ENCODE measurements at places on chromosomes 2 and 18. TPM values are rescaled to one million over a fixed set of nuclear protein-coding genes. Genes with fewer than 3 reads are reported as not detected.

The NPHP1 gene
- polyA plus RNA-seq: 1.0 TPM

The ITPRID2 gene
- polyA plus RNA-seq: 3.4 TPM

The OR6B2 gene
- not detected for polyA plus RNA-seq

The FLACC1 gene
- 0.97 TPM for polyA plus RNA-seq

The FBXO48 gene
- polyA plus RNA-seq: 0.79 TPM

The PLEK gene
- 135 TPM for polyA plus RNA-seq

The IL18R1 gene
- 20.6 TPM for polyA plus RNA-seq

The SP140L gene
- polyA plus RNA-seq: 30.1 TPM

The SERPINB5 gene
- not detected for polyA plus RNA-seq

The LCT gene
- polyA plus RNA-seq: not detected

The TXNL1 gene
- polyA plus RNA-seq: 57.1 TPM

The RAD51AP2 gene
- polyA plus RNA-seq: not detected

The CHPF gene
- polyA plus RNA-seq: 8.7 TPM

The SDC1 gene
- polyA plus RNA-seq: not detected

The SP5 gene
- not detected for polyA plus RNA-seq

The SLC39A10 gene
- 11.3 TPM for polyA plus RNA-seq

The RND3 gene
- not detected for polyA plus RNA-seq

The EHD3 gene
- polyA plus RNA-seq: 4.3 TPM

The ICOS gene
- polyA plus RNA-seq: 15.7 TPM

The GPN1 gene
- polyA plus RNA-seq: 63.6 TPM

The DSG4 gene
- not detected for polyA plus RNA-seq

The UGT1A8 gene
- polyA plus RNA-seq: not detected

The CPLX4 gene
- not detected for polyA plus RNA-seq

The IL1F10 gene
- polyA plus RNA-seq: not detected

The ADCYAP1 gene
- polyA plus RNA-seq: not detected

The UGT1A10 gene
- not detected for polyA plus RNA-seq

The DQX1 gene
- polyA plus RNA-seq: not detected

The GLI2 gene
- polyA plus RNA-seq: not detected

The SCG2 gene
- not detected for polyA plus RNA-seq

The PKDCC gene
- 0.78 TPM for polyA plus RNA-seq

The SERPINB4 gene
- polyA plus RNA-seq: not detected

The CBLN2 gene
- not detected for polyA plus RNA-seq

The OTOS gene
- polyA plus RNA-seq: not detected

The ASXL3 gene
- not detected for polyA plus RNA-seq

The ZC3H8 gene
- polyA plus RNA-seq: 13.4 TPM
